ENCODE measurements at places on chromosomes 11 and 22. TPM values are rescaled to one million over a fixed set of nuclear protein-coding genes. Genes with fewer than 3 reads are reported as not detected.

DNA sequence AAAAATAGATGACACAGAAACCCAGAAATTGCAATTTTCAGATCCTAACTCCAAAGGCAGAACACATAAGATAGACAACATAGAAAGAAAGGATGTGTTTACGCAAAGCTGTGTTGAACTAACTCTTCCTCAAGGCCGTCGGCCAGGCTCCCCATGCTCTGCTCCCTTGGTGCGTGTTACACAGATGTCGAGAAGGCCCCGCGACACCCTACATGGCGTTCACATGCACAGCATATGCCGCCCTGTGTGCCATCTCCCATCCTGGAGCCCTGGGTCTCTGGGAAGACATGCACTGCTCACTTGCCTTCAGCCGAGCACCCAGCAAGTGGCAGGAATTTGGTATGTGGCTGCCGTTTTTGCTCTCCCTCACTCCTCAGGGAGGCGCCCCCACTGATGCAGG is 47.0 kb upstream of the ARFGAP3 start:
- H3K4me3 ChIP-seq: no peak overlapping the region
- no peaks in the 10 kb centered on the region for H3K36me3 ChIP-seq
- no peak overlapping the region for H3K27ac ChIP-seq
- no peak for DNase-seq
- no peaks in the 10 kb centered on the region for H3K4me1 ChIP-seq

DNA sequence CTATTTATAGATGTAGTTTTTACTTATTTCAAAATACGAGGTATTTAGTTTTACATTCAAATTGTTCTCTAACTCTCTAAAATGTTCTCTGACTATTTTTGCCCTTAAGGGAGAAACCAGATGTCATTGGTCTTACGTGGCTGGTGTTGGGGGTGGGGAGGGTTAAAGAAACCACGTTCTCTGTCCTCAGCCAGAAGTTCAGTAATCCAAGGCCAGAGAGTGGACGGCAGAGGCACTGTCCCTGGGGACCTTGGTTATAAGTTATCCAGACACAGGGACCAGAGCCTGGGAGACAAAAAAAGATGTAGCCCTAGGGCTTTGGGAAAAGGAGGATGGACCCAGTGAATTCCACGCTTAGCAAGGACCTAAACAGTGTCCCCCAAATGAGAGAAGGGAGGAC is 706 bp upstream of the OR51E1 start:
- H3K27me3 ChIP-seq: peaks cover 7% of the 10 kb centered on the region
- DNase-seq: no peak
- H3K4me3 ChIP-seq: no peak overlapping the region
- H3K27ac ChIP-seq: no peak overlapping the region

DNA sequence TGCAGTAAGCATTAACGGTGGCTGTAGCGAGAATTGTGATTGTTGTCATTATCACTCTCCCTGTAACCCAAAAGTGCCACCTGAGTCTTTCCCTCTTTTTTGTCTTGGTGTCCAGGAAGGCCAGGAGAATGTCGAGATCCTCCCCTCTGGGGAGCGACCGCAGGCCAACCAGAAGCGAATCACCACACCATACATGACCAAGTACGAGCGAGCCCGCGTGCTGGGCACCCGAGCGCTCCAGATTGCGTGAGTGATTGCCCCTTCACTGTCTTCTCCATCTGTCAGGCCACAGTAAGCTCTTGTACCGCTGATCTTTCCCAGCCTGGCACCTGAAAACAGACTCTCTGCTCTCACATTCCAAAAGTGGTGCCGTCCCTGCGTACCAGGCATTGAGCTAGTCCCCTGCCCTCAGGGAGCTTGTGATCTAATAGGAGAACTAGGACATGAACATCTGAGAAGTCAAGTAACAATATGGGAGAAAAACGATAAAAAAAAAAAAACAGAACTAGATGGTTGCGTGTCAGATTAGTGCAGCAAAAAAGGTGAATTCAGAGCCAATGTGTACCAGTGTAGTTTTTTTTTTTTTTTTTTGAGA is 5.8 kb downstream of the POLR2F start:
- no peak for DNase-seq
- no peaks in the 10 kb centered on the region for H3K27me3 ChIP-seq
- H3K4me3 ChIP-seq: no peak overlapping the region
- H3K4me1 ChIP-seq: peaks cover 11% of the 10 kb centered on the region
- H3K27ac ChIP-seq: no peak overlapping the region
- peaks cover 27% of the 10 kb centered on the region for H3K36me3 ChIP-seq

The AAMDC gene
- total RNA-seq: 11.3 TPM

The PRAME gene
- not detected for total RNA-seq
